ENCODE measurements at places on chromosomes 5 and 9.

GRCh38 chr9:127229691-127230417 lies 34.7 kb upstream of the GARNL3 start:
- DNase-seq: no peak

DNA sequence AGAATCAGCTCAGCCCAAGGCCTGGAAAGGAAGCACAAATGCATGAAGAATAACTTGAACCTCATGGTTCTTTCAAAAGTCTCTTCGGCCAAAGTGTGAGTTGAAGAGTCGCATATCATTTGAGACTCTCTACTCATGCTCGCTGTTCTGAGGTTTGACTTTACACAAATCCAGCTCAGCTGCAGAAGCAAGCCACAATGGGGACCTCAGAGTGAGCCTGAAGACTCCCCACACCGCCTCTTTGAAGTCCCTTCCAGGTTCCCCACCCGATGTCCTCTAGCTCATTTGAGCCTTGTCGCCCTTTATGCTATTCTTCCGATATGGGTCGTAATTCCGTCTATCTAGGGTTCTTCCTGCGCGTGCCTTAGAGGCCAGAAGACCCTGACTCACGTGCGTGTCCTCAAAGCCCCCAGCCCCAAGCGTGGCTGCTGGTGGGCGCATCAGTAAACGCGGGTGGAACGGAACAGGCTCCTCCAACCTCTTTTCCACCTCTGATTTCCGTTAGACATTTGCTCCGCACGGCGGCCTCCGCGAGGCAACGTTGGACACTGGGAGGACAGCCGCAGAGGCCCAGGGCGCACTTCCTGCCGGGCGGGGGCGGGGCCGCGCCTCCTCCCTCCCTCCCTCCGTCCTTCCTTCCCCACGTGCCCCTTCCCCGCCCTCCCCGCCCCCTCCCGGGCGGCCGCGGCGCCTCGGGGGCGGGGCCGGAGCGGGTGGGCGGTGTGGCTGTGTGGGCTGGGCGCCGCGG lies at the start of gene SNX30:
Gene SNX30, plus strand, starts transcription at position 745 of the 748 bp plus-strand sequence. CDS start 242 bp downstream, outside the sequence.
- DNase-seq: peak; percentile 42

GRCh38 chr9:115262477-115262876 lies 144.5 kb upstream of the TNC start:
- DNase-seq: no peak

GRCh38 chr5:137582218-137582617 lies 83.1 kb upstream of the SPOCK1 start:
- DNase-seq: no peak

- no peak for DNase-seq
Measured at GRCh38 chr5:82296929-82297328, 18.8 kb upstream of the RPS23 start.

DNA sequence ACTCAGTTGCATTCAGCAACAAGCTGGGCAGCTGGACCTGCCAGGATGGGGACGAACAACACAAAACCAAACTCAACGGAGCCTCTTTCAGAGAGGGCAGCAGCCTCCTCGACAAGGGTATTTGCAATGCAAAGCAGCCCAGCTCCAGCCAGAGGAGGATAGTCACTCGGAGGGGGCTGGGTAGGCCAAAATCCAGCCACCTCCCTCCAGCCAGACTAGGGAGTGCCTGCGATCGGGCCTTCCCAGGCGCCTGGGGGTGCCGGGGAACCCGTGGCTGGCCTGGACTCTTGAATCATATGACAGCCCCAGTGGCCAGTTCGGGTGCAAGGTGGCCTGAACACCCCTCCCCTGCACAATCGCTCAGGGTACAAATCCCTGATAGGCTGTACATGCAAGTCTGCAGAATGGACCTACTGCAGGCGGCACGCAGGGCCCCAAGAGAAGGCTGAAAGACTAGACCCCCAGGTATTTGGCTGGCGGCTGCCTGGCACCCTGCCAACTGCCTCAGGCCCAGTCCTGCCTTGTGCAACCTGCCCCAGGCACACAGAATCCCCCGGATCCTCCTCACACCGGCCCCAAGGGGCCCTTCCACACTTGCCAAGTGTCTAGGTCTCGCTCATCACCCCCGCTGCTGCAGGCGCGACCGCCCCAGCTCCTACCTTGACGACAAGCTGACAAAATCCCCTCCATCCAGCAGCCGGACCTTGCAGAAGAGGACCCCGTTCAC lies 1.3 kb downstream of the EEIG1 start:
- DNase-seq: no peak

- DNase-seq: no peak
Measured at GRCh38 chr5:6450319-6450833, 1.7 kb downstream of the UBE2QL1 start.

GRCh38 chr9:108691614-108692013 lies 164.2 kb downstream of the ACTL7B start:
- DNase-seq: no peak

- DNase-seq: no peak
Measured at GRCh38 chr5:151255621-151256286, 2.8 kb downstream of the GM2A start.

DNA sequence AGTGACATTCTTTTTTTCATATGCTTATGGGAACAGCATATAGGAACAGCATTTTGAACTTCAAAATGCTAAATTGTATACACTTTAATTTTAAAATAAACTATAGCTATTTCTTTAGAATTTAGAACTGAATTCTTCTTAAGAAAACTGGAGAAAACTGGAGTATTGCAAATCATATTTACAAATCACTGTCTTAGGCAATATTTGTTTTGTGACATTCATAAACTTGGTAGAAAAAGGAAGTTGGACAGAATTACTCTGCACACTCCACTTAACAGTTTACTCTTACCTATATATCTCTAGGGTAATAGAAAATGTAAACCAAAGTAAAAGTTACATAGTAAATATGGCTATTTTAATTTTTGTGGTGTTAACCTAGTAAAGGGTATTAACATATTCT lies 3.1 kb downstream of the DMRTA1 start:
- no peak for DNase-seq

- no peak for DNase-seq
Measured at GRCh38 chr5:177450667-177451424, 4.2 kb downstream of the PRR7 start.

- DNase-seq: no peak
Measured at GRCh38 chr5:83450183-83450966, 21.2 kb upstream of the VCAN start.

DNA sequence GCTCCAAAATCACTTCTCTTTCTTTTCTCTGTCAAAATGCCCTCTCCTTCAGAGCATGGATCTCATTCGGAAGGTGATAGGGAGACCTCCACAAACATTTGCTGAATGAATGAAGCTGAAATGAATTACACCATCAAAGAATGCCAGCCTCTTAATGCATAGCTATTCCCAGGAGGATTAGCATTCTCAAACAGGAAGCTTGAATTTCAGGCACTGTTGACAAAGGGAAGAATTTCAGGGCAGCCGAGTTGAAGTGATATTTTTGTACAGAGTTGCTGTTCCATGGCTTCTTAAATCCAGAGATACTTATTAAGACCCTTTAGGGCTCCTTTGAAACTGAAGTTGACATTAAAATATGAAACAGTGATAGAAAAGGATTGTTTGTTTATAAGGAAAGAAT lies 18.8 kb downstream of the HBEGF start:
- no peak for DNase-seq

DNA sequence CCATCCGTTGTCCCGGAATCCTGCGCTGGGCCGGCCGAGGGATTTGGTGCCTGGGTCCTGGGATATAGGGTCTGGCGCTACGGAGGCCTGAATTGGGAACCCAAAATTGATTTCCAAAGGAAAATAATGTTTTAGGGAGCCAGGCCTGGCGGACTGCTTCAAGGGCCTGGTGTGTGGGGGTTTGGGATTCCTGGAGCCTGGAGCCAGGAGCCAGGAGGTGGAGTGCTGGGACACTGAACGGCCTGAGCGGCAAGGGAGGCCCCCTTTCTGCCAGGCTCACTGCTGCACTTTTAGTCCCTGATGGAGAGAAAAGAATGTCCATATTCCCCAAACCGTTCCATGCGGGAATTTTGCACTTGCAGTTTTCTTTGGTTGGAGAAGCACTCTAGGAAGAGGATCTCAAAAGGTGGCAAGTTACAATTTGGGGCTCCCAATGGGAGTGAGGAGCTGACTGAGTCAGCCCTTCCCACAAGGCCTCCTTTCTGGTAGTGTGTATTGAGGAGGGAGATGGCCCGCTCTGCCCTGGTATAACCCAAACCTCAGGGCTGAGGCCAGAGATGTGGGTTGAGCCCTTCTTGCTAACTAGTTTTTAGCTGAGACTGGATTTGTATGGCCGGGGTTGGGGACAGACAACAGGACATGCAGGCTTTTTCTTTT lies 2.2 kb downstream of the LMX1B start:
- no peak for DNase-seq

- no peak for DNase-seq
Measured at GRCh38 chr9:89690334-89690912, 85.6 kb downstream of the GADD45G start.

DNA sequence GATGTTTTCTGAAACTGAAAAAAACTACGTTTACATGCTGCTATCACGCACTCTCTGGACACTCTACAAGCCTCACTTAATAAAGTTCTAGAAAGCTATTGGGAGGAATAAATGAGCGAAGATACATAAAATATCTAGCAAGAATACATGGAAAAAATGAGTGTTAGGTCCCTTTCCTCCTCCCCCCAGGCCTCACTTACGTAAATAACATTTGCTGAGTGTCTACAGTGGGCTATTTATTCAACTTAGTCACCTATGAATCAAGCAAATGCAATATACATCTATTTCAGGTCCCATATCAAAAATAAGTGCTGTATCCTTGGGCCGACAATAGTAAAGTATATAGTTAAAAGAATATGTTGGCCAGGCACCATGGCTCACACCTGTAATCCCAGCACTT lies 62.5 kb downstream of the FRMD3 start:
- no peak for DNase-seq

- peak; percentile 16 for DNase-seq
Measured at GRCh38 chr5:50962934-50963872, 296.8 kb downstream of the PARP8 start.

DNA sequence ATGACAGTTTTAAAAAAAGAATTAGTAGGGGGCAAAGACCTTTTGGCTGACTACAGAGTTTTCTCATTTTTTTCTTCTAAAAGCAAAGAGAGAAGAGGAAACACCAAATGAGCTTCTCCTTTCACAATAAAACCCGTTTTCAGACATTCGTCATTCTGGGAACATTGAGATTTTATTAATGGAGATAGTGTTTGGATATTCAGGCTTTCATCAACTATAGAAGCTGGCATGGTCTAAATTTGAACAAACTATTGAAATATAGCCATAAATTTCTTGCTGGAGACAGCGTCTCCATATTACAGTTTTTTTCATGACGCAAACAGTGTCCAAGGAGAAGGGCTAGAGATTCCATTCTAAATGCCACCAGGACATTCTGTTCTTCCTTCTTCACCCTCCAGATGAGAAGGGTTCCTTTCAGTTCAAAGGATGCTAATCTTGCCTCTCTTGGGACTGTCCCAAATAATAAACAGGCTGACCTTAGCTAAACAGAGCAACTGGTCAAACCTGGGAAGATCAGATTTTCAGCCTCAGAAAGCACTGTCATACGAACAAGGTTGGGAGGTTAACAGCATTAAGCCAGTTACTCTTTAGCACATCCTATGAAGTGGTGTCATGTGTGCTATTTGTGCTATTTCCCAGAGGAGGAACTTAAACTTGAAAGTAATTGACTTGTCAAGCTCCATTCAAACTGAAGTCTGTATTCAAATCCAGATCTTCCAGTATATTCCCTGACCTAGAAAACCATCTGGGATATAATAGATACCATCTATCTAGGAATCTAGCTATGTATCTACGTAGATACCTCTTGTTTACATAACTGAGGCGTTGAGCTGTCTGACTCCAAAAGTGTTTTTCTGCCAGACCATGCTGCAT lies 125.6 kb downstream of the LPAR1 start:
- DNase-seq: no peak

GRCh38 chr5:139696167-139696893 lies 48.2 kb downstream of the CXXC5 start:
- DNase-seq: no peak

DNA sequence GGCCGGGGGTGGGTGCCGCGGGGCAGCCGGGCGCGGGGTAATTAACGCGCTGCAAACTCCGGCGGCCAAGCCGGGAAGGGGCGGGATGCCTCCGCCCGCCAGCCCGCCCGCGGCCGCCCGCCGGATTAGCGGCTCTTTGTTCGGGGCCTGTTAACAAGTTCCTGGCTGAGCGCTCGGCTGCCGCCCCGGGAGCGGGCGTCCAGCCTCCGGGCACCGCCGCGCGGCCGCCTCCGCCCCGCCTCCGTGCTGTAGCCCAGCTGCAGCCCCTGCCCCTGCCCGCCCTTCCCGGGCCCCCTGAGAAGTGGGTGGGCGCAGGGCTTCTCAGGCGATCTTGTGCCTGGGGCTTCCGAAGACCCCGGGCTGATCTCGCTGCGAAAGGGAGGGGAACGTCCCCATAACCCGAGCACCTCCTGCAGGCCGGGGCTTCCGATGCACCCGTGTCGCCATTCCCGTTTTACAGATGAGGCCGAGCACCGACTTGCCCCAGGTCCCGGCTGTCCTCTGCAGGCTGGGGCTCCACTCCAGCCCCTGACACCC lies 7.5 kb downstream of the UNC5A start:
- DNase-seq: no peak

GRCh38 chr9:82436475-82436874 lies 447.9 kb downstream of the SPATA31D1 start:
- no peak for DNase-seq

DNA sequence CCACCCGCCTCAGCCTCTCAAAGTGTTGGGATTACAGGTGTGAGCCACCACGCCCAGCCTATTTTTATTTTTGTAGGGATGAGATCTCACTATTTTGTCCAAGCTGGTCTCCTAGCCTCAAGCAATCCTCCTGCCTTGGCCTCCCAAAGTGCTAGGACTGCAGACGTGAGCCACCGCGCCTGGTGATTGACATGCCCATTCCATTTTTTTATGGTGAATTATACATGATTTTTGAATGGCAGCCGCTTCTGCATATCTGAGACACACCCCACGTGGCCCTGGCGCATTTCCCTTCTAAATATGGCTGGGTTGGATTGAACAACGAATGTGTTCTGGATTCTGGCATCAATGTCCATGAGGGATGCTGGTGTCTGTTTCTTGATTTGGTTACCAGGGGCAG lies 22.7 kb downstream of the PLPP7 start:
- no peak for DNase-seq

DNA sequence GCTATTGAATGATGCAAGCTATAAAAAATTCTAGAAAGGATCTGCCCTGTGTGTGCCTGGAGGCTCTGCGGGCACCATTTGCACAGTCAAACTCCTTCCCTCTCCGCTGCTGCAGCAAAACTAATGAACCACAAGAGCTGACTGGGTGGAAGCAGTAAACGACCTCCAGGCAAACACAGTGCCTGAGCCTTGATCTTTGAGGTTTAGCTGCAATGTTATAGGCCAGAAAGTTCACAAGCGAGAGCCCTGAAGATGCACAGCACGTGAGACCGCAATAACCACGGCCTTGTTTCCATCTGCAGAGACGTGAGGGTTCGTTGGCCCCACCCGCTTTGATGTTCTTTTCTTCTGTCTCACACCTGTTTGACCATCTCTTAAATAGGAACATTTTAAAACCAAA lies 69.2 kb upstream of the S1PR3 start:
- no peak for DNase-seq

DNA sequence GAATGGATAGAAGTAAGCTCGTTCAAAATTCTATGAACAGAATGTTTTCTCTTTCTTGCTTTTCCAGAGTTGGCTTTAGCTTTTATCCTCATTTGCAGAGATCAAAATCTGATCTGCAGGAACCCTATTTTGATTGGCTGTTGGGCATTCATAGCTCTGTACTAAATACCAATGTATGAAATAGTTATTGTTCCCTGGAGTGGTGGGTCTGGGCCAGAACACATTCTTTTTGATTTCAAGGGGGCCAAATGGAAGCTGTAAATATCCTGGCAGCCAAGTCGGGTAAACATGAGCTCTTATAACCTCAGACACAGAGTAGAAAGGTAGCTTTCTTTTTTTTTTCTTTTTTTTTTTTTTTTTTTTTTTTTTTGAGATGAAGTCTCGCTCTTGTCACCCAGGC lies 241.5 kb downstream of the PDZD2 start:
- no peak for DNase-seq

All from stimulated activated CD8-positive, alpha-beta memory T cell treated with anti-CD3 and anti-CD28 coated beads, Interleukin-4, amount 100 ng/mL, for 1 hour (primary cell).